Vagina (tissue), 2 donors: ENCODE measurements at places on chromosomes 16 and 17. TPM values are rescaled to one million over a fixed set of nuclear protein-coding genes. Genes with fewer than 3 reads are reported as not detected.

DNA sequence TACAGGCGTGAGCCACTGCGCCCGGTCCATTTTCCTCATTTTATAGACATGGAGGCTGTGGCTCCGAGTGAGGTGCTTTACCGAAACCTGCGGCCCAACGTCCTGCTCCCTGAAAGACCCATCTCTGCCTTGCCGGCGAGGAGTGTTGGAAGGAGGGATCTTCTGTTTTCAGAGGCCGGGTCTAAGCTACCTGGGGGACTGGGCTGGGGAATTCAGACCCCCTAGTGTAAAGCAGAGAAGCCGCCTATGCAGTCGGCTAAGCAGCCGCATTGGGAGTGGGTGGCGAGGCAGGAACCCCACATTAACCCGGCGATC lies 16.3 kb downstream of the MEOX1 start:
- no peak for DNase-seq

GRCh38 chr16:1579214-1579613 lies 32.7 kb downstream of the IFT140 start:
- no peak for DNase-seq

GRCh38 chr17:48927978-48928745 lies 16.5 kb downstream of the SNF8 start:
- DNase-seq: no peak

DNA sequence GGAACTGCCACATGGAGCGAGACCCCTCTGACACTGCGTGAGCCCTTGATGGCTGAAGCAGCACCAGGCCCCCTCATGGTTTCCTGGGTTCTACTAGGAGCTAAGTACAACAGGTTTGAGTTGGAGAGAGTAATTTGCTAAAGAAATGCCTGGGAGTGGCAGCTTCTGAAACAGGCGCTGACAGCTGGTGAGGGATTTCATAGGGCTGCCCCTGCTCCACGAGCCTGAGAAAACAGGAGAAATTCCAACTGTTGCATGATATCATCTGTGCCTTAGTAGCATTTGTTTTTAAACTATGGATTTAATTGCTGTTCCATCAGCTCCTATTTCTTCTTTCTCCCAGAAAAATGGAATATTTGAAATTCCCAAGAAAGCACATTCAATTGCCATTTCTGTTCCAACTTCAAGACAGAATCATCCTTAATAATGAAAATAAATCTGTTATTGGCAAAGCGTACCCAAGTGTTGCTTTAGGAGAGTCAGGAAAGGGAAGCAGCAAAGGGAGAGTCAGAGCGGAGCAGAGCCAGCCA lies 78.8 kb upstream of the ANKFN1 start:
- no peak for DNase-seq

Gene TRPV3
- 3.2 TPM for total RNA-seq

Gene WSCD1
- total RNA-seq: 2.0 TPM
